Tibial nerve (tissue), 4 donors: ENCODE measurements at places on chromosomes 16 and 17. TPM values are rescaled to one million over a fixed set of nuclear protein-coding genes. Genes with fewer than 3 reads are reported as not detected.

The TM4SF5 gene
- not detected for total RNA-seq

The AOC2 gene
- 3.1 TPM for total RNA-seq

The TEKT3 gene
- total RNA-seq, result 0.84 TPM

The GAS2L2 gene
- total RNA-seq, result 1.4 TPM

- peaks cover 40% of the 10 kb centered on the region for H3K36me3 ChIP-seq
- peak; percentile 68 for DNase-seq
- H3K4me3 ChIP-seq, result no peak overlapping the region
- peak overlapping the region; percentile 62 for H3K27ac ChIP-seq
- H3K27me3 ChIP-seq, result no peaks in the 10 kb centered on the region
These were observed 9.1 kb downstream of the ZNF668 start for GRCh38 chr16:31064882-31065461.

GRCh38 chr17:31550389-31551056 lies 159.0 kb downstream of the RAB11FIP4 start:
- no peaks in the 10 kb centered on the region for H3K36me3 ChIP-seq
- H3K4me1 ChIP-seq, result peaks cover 19% of the 10 kb centered on the region
- no peak for DNase-seq
- peak overlapping the region; percentile 77 for H3K4me3 ChIP-seq
- H3K27me3 ChIP-seq, result no peaks in the 10 kb centered on the region

DNA sequence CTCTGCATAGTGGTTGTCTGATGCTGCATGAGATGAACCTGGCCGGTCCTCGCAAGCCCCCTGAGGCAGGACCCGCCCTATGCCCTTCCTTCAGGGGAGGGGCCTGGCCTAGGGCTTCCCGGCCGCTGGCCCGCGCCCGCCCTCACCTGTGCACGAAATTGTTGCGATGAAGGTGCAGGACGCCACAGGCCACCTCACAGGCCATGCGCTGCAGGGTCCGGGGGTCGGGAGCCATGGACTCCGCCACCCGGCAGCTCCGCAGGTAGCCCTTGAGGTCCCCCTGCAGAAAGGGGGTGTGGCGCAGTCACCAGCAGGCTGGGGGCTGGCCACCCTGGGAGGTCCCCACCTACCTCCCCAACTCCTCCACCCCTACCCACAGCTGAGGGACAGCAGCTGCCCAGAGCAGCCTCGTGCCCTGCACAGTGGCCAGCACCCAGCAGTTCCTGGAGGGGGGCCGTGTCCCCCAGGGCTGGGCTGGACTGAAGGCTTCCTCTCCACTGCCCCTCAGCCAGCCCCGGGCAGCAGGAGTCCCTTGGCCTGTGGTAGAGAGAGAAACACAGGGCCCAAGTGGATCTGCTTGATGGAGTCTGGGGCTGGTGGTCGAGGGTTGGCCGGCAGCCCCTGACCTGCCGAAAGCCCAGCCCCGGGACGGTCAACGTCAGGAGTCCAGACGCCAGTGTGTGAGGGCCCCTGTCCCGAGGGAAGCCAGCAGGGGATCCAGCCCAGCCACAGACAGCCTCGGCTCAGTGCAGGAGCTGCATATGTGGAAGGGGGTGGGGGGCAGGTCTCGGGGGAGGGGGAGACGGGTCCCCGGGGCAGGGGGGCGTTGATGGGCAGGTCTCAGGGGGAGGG lies 38.8 kb upstream of the PVALEF start:
- peak overlapping the region; percentile 90 for H3K27ac ChIP-seq
- DNase-seq, result no peak
- peaks cover 7% of the 10 kb centered on the region for H3K4me1 ChIP-seq
- H3K27me3 ChIP-seq, result no peaks in the 10 kb centered on the region
- H3K36me3 ChIP-seq, result no peaks in the 10 kb centered on the region
- peak overlapping the region; percentile 41 for H3K4me3 ChIP-seq

DNA sequence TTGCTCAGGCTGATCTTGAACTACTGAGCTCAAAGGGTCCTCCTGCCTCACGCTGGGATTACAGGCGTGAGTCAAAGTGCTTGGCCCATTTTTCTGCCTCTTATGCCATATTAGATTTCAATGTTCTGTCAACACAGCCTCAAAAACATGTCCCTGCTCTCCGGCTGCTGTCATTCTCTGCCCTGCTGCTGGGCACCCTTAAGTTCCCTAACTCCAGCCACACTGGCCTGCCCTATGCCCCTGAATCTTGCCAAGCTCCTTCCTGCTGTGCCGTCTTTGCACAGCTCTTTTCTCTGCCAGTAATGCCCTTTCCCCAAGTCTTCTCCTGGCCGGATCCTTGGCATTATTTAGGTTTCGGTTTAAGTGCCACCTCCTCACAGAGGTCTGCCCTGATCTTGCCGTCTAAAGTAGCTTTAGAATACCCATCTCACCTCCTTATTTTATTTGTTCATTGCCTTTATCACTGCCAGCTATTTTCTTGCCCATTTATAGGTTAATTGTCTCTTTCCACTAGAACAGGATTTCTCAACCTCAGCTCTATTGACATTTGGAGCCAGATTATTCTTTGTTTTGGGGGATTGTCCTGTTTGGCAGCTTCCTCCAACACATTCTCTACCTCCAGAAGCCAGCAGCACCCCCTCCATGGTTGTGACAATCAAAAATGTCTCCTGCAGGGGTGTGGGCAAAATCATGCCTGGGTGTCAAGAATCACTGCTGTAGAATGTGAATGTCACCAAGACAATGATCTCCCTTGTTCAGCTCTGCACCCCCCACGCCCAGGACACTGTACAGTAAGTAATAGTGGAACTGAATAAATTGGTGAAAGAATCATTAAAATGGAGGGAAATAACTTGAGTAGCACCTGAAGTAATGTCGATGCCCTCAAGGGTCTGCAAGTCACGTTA lies 168.2 kb downstream of the CYLD start:
- H3K27me3 ChIP-seq, result no peaks in the 10 kb centered on the region
- no peaks in the 10 kb centered on the region for H3K36me3 ChIP-seq
- no peak overlapping the region for H3K27ac ChIP-seq

- no peak overlapping the region for H3K4me3 ChIP-seq
- DNase-seq, result no peak
- no peaks in the 10 kb centered on the region for H3K4me1 ChIP-seq
These were observed 42.4 kb upstream of the ZFP90 start for GRCh38 chr16:68496689-68497088.

- no peaks in the 10 kb centered on the region for H3K27me3 ChIP-seq
- H3K36me3 ChIP-seq, result no peaks in the 10 kb centered on the region
- DNase-seq, result no peak
These were observed 1.0 kb downstream of the ST3GAL2 start for GRCh38 chr16:70437582-70438557.

DNA sequence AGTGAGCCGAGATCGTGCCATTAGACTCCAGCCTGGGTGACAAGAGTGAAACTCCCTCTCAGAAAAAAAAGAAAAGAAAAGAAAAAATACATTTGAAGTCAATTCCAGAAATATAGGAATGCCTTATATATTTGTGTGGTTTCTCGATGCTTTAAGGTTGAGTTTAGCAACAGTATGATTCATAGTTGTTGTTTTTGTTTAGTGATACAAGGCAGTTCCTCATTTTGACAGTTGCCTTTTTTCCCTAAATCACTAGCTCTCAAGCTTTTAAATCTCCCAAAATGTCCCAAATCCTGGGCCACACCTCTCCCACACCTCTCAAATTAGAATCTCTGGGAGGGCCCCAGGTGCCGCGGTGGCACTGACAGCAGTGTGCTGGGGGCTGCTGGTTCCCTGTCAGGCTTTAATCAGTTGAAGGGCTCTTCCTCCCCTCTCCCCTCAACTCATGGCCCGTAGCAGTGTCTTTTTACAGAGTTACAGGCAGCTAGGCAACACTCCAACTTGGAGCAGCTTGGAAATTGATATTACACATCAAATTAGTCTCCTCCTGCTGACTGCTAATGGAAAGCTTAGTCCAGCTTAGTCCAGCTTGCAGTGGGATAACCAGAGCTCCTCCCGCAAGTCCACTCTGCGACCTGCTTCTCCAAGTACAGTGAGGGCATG lies 58.4 kb downstream of the EPN2 start:
- no peaks in the 10 kb centered on the region for H3K36me3 ChIP-seq
- DNase-seq, result no peak
- no peak overlapping the region for H3K27ac ChIP-seq
- no peak overlapping the region for H3K4me3 ChIP-seq
- no peaks in the 10 kb centered on the region for H3K27me3 ChIP-seq

GRCh38 chr16:743794-744500 lies 3.1 kb upstream of the CIAO3 start:
- H3K27ac ChIP-seq, result no peak overlapping the region
- peaks cover 7% of the 10 kb centered on the region for H3K36me3 ChIP-seq
- H3K4me1 ChIP-seq, result peaks cover 13% of the 10 kb centered on the region
- H3K27me3 ChIP-seq, result no peaks in the 10 kb centered on the region

DNA sequence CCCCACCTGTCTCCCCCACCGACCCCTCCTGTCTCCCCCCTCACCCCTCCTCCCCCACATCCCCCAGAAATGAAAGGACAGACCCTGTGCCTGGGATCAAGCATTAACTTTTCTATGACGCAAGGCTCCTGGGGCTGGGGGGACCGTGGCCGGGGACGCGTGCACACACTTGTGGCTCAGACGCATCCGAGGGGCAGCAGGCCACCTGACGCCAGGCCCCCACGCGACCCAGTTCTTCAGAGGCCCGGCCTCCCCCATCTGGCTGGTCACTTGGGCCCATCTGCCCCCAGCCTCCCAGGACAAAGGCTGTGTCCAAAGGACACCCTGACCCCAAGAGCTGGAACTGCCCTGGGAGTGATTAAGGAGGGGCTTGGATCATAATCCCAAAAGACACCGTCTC lies 14.0 kb upstream of the PVALEF start:
- DNase-seq, result no peak
- H3K4me1 ChIP-seq, result no peaks in the 10 kb centered on the region
- no peak overlapping the region for H3K27ac ChIP-seq
- H3K36me3 ChIP-seq, result no peaks in the 10 kb centered on the region
